ENCODE measurements at places on chromosomes 5 and 9. TPM values are rescaled to one million over a fixed set of nuclear protein-coding genes. Genes with fewer than 3 reads are reported as not detected.

Gene LRRC70
- total RNA-seq = 0.88 TPM

Gene GPR151
- not detected for total RNA-seq

Gene GDA
- total RNA-seq = not detected

Gene KCNV2
- not detected for total RNA-seq

Gene SHOC1
- total RNA-seq = not detected

Gene EIF4E1B
- not detected for total RNA-seq

Gene PCA3
- not detected for total RNA-seq

Gene PCDHA9
- not detected for total RNA-seq

Gene SHISAL2B
- total RNA-seq = not detected

Gene CRHBP
- total RNA-seq = not detected

Gene EQTN
- total RNA-seq = not detected

Gene SNX24
- 1.2 TPM for total RNA-seq

Gene SEMA4D
- 265 TPM for total RNA-seq

Gene KIF4B
- total RNA-seq = 0.07 TPM

Gene THBS4
- 0.25 TPM for total RNA-seq

Gene ORM1
- not detected for total RNA-seq

Gene CNOT6
- 32.8 TPM for total RNA-seq

Gene SPINK4
- not detected for total RNA-seq

Gene STPG3
- total RNA-seq = not detected

Gene SLC1A3
- total RNA-seq = not detected

Gene PCDHGB4
- not detected for total RNA-seq

Gene SLC34A3
- not detected for total RNA-seq

Gene SLC4A9
- 0.68 TPM for total RNA-seq

Gene IL13
- 2.7 TPM for total RNA-seq

Gene RETREG1
- total RNA-seq = 48.6 TPM

Gene PFN3
- total RNA-seq = not detected

Gene IRX2
- total RNA-seq = not detected

Gene LHX3
- total RNA-seq = not detected

Gene TMEM171
- not detected for total RNA-seq

Gene UBE2QL1
- 0.13 TPM for total RNA-seq

Gene SPINK6
- total RNA-seq = not detected

Gene CDH9
- total RNA-seq = not detected

Gene FOXD4
- 0.13 TPM for total RNA-seq

Gene SAPCD2
- 24.5 TPM for total RNA-seq

Gene PCDHGC4
- not detected for total RNA-seq

Gene ANKRD55
- total RNA-seq = 17.8 TPM

Gene SMC5
- 37.7 TPM for total RNA-seq

Gene ECM2
- total RNA-seq = not detected

Gene ROR2
- 0.07 TPM for total RNA-seq

Gene NPR3
- not detected for total RNA-seq

Gene ADGRD2
- total RNA-seq = not detected

Gene C9orf50
- not detected for total RNA-seq

Gene RANBP6
- 23.1 TPM for total RNA-seq

Gene C5orf63
- total RNA-seq = 9.1 TPM

Gene PDE6A
- not detected for total RNA-seq

Gene EGFLAM
- total RNA-seq = not detected

Gene ANKRD34B
- not detected for total RNA-seq

Gene WNK2
- total RNA-seq = 0.19 TPM

Gene B4GALT7
- total RNA-seq = 23.5 TPM

Gene OR4F3
- not detected for total RNA-seq

Gene ADAMTSL2
- not detected for total RNA-seq

Gene TAS2R1
- total RNA-seq = not detected

Gene CSF1R
- total RNA-seq = not detected

Measured in activated naive CD4-positive, alpha-beta T cell treated with anti-CD3 and anti-CD28 coated beads, Interleukin-2, amount 10 ng/mL, durations not matched to agents 5 hours and 36 hours (primary cell).